OCI-M1 (cell line): ENCODE measurements at places on chromosomes 5 and 9.

DNA sequence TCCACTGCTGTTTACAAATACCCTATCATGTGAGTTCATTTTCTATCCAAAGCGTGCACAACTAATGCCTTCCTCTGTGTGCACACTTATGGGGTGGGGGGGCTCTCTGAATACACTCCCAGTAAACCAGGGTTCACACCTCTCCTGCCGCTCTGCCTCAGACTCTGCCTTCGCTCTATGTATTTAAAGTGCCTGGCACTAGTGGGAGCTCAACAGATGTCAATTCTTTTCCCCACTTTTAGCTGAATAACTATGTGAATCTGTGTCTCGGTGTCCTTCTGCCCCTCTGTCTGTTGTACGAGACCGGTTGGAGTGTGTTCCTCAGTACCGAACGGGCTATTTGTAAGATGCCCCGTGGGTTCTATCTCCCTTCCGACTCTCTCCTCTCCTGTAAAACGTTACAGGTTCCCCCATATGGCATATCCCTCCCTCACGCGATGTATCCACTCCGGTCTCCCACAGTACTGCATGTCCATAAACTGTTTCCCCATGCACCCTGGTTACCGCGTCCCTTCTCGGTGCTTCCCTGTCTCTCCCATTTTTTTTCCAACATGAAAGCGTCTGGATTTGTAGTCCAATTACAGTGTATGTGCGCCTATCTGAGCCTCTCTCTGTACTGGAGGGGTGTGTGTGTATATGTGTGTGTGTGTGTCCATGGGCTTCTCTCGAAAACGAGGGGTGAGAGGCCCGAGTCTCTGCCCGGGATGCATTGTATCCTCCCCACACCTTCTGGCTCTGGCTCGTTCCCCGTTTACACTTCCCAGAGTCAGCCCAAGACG lies 1.6 kb downstream of the ELL2 start:
- DNase-seq, result peak; percentile 64

DNA sequence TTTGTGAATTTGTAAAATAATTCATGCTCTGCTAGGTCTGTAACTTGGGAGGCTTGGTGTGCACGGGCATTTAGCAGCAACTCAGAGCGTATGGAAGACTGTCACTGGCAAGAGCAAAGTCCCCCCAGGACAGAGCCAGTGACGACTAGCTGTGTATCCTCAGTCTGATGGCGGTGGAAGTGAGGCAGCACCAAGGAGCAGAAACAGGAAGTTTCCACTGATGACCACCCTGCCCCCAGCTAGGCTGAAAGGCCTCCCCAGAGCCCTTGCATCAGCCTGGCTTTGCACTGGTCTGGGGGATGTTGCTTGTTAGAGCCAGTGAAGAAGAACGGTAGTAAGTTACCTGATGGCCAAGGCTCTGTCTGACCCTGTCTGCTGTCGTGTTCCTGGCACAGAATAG lies 66.8 kb upstream of the ABL1 start:
- peak; percentile 91 for DNase-seq

- no peak for DNase-seq
Observed at GRCh38 chr5:136037001-136037705, 8.4 kb downstream of the TGFBI start.

DNA sequence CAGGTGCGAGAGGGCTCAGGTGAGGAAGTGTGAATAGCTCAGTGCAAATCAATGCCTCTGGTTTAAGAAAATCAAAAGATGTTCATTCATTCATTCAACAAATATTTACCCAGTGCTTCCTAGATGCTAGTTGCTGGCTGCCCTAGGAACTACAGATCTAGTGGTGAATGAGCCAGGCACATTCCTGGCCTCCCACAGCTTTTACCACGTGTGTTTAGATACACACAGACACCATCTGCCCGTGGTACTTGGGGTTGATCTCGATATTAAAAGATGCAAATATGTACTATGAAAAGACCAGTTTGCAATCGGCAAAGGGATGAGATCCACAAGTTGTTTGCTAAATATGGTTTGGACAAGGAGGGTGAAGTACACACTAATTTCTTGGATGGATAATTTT lies 78.2 kb downstream of the GTF3C4 start:
- no peak for DNase-seq

DNA sequence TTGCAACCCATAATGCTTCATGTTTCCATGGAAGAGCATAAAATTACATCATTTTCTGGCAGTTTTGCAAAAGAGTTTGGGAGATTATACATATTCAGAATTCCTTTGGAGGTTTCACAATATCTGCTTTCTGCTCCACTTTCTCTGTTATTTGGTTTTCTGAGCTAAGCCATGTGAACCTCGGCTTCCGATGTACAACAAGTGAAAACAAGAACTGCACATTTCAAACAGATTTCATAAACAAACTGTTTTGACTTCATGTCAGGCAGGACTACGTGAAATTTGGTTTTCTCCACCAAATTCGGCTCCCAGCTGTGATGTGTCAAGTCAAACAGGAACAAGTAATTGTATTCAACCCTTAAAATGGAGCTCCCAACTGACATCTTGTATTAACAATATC lies 609.8 kb downstream of the IRX1 start:
- DNase-seq, result no peak

DNA sequence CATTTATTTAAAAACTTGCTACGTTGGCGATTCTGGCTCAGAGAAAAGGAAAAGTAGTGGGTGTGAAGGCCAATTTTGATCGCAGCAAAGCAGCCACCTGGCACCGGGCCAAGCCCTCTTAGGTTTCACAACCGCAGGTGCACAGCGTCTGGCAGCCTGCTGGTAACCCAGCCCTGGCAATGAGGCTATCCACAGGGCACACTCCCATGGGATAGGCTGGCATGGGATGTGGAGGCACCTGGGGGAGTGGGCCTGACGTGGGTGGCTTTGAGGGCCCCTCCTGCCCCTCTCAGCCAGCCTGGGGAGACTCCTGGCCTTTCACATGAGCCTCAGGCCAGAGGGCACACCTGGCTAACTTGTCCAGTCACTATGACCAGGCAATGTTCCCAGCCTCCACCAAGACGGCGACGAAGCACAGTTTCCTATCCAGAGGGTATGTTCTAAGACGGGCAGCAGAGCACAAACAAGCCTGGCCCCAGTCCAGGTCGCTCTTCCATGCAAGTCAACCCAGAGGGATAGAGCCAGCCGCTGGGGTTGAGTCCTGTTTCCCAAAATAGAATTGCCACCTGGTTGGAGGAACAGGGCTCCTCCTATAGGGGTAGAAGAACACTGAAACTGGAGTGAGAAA lies 19.0 kb downstream of the CMBL start:
- no peak for DNase-seq

GRCh38 chr9:22052376-22052945 lies 43.4 kb upstream of the CDKN2B start:
- no peak for DNase-seq

DNA sequence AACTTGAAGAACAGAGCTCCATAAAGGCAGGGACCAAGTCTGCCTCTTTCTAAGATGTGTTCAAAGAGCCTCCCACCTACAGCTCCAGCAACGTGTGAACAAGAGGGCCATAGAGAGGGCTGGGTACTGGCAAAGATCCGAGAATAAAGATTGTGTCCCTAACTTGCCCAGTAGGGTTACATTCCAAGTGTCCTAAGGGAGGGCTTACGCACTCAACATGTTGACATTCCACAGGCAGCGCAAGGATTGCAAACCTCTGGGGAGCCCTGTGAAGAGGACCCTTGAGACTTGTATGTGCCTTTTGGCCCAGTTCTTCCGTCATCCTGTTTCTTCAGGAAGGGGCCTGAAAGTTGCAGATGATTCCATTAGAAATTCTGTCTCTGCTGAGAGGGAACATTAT lies 48.2 kb upstream of the ENTREP1 start:
- DNase-seq, result no peak

GRCh38 chr5:34412736-34413135 lies 243.4 kb upstream of the RAI14 start:
- DNase-seq, result peak; percentile 21

GRCh38 chr9:84439250-84439649 lies 98.7 kb upstream of the SLC28A3 start:
- DNase-seq, result peak; percentile 56

GRCh38 chr5:40842351-40842750 lies 1.2 kb downstream of the CARD6 start:
- no peak for DNase-seq

DNA sequence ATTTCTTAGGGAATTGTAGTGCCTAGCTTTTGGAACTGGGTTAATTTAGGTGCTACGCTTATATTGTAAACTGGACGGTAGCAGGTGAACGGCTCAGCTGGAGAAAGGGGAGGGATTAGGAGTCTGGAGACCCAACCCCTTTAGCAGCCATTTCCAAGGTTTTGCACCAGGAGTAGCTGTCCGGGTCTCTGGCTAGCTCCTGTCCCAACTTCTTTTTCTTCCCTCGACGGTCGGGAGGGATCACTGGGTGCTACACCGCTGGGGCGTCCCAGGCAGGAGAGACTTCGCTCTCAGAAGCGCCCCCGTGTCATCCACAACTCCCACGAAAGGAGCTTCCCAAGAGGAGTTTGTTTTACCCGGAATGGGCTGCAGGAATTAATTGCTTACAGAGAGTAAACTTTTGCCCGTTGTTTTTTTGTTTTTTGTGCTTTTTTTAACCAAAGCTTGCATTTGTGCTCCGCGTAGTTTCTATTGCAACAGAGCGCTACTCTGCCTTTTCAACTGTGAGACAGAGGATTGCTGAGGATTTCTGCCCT lies 1640.9 kb upstream of the C9orf72 start:
- peak; percentile 88 for DNase-seq

- no peak for DNase-seq
Observed at GRCh38 chr9:7394002-7394774, 405.4 kb downstream of the DMAC1 start.

- DNase-seq, result peak; percentile 84
Observed at GRCh38 chr5:80408484-80409366, 861 bp downstream of the ZFYVE16 start.

GRCh38 chr9:124101969-124102345 lies 90.4 kb downstream of the LHX2 start:
- DNase-seq, result no peak

DNA sequence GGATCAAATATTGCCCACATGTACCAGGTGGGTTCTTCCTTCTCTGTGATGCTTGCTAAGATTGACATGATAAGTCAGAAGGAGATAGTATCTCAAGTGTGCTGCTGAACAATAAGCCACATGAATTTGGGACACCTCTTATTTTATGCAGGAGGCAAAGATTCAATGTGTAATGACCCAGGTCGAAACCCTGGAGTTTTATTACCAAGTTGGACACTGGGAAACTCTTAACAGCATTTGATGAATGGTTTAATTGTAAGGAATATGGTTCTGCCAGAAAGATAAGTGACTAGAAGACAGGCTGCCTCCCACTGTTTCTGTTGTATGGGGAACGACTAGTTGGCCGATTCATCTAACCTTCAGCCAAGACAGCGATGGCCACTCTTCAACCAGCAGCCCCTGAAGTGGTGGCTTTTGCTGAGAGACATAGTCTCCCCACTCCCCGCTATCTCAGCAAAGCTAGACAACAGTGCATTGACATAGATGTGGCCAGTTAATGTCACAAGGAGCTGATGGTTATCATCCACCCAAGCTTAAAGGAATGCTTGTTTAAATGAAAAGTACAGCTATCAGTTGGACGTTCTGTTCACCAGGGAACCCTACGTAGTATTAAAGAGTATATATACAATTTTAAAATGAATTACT lies 407.7 kb downstream of the KDM4C start:
- peak; percentile 95 for DNase-seq

GRCh38 chr5:138706655-138707480 lies 46.4 kb upstream of the CTNNA1 start:
- peak; percentile 82 for DNase-seq

DNA sequence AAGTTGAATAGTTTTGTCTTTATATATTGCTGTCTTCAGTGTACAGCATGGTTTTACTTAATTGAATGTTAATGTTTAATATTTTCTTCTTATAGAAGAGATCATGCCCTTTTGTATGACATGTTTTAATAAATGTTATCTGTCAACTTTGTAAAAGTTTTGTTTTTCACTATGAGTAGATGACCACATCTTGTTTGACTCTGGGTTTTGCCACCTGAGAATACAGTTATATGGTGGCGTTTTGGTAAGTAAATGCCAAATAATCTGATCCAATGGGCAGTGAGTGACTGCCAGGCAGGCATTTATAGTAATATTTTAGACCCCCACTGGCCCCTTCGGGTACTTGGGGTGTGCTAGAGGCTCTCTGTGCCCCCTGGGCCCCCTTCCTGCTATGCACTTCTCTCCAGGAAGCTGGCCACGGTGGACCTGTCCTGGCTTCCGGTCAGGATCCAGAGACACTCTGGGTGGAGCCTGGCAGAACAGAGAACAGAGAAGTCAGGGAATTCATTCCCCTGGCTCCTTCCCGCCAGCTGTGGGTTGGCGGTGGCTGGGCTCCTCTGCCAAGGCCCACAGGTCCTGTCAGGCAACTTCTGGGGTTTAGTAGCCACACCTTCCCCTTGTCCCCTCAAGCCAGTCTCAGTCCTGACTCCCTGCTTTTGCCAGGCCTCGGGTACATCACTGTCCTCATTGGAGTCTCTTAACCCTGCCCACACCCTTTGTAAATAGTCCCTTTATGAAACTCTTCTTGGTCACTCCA lies 22.2 kb upstream of the ZBTB34 start:
- DNase-seq, result no peak

DNA sequence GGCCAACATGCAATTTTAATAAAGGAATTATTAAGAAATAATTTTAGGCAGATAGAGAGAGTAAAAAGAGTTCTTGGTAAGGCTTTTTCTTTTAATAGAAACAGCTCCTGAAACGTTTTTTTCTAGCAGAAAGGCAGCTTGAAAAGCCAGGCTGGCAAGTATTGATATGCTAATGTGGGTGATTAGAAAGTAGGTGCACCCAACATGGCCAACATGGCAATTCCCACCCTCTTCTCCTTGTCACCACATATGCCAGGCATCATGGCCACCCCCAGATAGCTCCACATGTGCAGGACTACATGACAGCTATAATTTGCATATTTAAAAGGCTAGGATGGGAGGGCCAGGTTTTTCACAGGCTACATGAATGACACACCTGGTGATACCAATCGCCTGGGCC lies 615.2 kb downstream of the PTPRD start:
- DNase-seq, result no peak

GRCh38 chr5:141434006-141434405 lies 3.7 kb downstream of the PCDHGA12 start:
- no peak for DNase-seq
